ENCODE measurements at places on chromosomes 5 and 9.

DNA sequence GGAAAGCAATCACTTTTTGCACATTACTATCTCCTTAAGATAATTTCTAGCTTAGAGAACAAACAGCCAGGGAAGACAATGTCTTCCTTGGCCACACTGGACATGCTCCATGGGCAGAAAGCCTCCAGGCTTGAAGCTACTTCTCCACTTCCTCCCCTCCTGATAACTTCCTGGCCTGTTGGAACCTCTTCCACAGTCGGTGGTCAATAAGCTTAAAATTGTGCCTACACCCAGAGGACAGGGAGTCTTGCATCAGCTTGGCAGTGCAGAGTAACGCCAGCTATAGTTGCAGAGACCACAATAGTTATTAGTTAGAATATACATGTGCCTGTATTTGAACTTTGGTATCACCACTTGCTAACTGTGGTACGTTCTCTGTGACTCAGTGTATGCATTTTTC, 58.1 kb upstream of the ABCA1 start:
- DNase-seq: no peak

DNA sequence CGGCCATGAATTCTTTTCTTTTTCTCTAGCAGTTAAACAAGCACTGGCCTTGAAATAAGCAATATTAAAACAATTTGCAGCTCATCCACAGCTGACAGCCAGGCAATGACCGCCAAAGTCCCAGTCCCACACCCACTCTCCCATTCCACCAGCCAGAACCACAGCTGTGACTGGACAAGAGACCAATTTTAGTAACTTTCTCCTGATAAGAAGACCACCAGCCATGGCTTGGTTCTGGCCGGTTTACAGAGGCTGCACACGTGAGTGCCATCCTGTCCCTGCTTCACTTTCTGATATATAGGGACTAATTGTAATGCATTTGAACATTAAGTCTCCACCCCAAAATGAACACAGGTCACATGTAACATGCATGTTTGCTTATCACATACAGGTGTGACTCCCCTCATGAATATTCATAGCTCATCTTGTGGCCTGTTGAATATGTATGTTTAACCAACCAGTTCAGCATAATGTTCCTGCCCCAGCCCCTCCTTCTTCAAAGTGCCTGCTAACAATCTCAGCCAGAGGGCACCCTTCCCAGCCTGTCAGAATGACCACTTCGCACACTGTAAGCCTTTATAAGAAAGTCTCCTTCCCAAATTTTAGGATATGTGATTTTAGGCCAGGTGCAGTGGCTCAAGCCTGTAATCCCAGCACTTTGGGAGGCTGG, 23.9 kb upstream of the FANCC start:
- no peak for DNase-seq

DNA sequence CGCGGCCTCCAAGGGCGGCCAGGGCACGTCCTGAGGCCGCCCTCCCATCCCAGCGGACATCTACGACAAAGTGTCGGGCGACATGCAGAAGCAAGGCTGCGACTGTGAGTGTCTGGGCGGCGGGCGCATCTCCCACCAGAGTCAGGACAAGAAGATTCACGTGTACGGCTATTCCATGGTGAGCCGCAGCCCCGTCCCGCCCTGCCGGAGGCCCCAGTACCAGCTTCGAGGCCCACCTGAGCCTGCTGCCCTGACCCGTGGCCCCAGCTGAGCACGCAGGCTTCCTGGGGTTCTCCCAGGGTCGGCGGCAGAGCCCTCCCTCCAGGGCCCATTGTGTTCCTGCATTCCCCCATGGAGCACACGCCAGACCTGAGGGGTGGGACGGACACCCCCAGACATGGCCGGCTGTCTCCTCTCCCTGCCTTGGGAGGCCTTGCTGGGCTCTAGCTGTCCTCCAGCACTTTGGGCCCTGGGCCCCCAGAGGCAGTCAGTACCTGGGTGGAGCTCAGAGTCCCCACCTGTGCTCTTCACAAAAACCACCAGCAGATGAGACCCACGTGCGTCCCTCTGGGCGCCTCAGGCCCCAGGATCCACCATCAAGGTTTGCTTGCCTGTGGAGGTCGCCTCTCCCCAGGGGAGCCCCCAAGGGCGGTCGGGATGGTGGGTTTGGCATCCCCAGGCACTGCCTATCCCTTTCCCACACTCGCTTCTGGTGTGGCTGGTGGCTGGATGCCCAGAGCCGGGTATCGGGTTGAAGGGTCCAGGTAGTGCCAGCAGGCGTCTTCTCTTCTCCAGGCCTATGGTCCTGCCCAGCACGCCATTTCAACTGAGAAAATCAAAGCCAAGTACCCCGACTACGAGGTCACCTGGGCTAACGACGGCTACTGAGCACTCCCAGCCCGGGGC, 1.0 kb downstream of the PHPT1 start:
- no peak for DNase-seq

GRCh38 chr5:140345919-140346347, 470 bp downstream of the HBEGF start:
- DNase-seq: no peak

GRCh38 chr5:147751156-147751830, 31.2 kb downstream of the JAKMIP2 start:
- no peak for DNase-seq

- no peak for DNase-seq
These were observed 13.9 kb upstream of the RARS1 start for GRCh38 chr5:168472329-168472728.

DNA sequence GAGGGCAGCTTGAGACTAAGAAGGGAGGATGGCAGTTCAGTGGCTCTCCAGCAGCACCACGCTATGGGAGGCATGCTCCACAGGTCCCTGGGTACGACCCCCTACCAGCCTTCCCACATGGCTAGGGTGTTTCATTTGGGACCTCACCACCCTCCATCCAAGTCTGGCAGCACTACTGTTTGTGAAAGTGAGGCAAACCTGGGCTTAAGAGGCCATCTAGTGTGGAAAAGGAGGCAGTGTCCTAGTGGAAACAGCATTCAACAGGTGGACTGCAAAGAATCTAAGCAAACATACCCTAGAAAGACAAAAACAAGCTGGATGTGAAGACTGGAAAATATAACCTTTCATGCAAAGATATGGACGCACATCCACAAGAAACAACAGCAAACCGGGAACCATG, 4.8 kb upstream of the C5orf47 start:
- DNase-seq: no peak

DNA sequence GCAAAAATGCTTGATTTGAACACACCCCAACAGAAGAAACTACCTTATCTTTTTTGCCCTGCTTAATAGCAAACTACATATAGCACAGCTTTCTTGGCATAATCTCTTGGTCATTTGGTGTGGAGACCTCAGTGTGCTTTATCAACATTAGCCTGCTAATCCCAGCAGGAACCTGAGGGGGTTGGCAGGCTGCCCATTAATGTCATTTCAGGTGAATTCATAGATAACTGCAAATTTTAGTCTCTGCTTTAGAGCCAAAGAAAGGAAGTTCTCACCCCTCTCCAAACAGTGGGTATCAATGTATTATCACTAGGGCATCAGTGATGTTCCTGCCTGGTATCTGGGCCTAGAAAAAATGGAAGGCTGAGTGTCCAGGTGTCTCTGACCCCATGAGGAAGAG, 489.0 kb downstream of the NTRK2 start:
- DNase-seq: no peak

DNA sequence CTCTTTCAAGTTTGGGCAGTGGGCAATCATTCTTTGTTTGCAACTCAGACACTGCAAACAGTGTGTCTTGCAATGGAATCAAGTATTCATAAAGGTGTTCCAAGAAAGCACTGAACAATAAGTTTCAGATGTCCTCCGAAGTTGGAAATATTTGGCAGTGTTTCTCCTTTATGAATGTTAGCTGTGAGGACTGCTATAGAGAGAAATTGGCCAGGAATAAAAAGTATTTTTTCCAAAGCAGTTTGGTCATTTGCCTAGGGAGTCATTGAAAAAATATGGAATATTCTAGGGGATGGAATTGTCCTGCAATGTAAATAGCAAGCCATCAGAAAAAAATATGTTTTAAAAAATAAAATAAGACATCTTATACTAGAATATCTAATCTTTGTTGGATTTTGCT, 688.6 kb upstream of the SEMA6A start:
- DNase-seq: no peak

- DNase-seq: no peak
These were observed 180.0 kb downstream of the FGF18 start for GRCh38 chr5:171599411-171599810.

GRCh38 chr9:137084526-137084925, 2.3 kb upstream of the MAN1B1 start:
- DNase-seq: no peak

GRCh38 chr5:72599519-72600370, 92.5 kb upstream of the ZNF366 start:
- no peak for DNase-seq

- DNase-seq: no peak
These were observed 278.7 kb downstream of the HCN1 start for GRCh38 chr5:45417285-45417998.

DNA sequence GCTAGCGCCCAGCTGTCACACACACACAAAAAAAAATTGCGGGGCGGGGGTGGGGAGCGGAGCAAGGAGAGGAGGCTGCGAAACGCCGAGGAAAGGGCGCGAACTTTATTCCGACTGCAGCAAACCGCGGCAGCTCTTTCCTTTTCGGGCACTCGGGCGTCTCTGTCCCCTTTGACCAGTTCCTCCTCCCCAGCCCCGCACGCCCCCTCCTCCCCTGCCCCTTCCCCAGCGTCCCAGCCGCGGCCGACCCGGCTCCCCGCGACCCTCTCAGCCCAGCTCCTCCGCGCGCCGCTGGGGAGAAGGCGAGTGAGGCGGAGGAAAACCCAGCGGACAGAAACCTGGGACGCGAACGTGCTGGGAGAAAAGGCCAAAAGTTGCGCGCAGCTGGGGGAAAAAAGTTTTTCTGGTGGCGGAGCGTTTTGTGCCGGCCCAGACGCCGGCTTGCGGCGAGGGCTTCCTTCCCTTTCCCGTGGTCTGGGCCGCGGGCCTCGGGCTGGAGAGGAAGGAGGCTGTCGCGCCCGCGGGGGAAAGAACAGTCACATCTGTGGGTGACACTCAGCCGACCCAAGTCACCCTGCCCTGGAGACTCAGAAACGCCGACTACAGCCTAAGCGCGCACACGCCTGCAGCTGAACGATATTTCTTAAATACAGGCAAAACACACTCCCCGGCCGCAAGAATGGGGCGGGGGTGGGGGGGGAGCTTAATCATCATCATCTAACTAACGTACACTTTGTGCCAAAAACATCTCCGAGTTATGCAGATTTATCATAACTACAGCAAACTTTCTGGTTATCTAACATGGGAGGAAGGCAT, 1.1 kb upstream of the BNC2 start:
- DNase-seq: no peak

GRCh38 chr5:162096448-162096847, 28.9 kb downstream of the GABRG2 start:
- DNase-seq: no peak

DNA sequence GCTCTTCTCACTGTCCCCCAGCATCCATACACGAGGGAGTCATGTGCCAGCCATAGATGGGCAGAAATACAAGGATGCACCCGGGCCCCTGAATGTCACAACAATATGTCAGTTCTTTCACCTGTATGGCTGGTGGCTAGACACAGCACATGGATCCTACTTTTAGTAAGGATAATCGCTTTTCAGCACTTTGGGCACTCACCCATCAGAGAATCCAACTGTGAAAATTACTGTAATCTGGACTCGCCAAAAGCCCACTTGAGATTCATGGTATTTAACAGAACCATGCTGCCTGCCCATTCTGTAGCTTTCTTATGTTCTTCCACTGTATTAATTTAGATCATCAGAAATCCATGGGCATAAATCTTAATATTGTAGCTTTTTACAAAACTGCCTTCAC, 124.8 kb downstream of the FRMD3 start:
- DNase-seq: no peak

DNA sequence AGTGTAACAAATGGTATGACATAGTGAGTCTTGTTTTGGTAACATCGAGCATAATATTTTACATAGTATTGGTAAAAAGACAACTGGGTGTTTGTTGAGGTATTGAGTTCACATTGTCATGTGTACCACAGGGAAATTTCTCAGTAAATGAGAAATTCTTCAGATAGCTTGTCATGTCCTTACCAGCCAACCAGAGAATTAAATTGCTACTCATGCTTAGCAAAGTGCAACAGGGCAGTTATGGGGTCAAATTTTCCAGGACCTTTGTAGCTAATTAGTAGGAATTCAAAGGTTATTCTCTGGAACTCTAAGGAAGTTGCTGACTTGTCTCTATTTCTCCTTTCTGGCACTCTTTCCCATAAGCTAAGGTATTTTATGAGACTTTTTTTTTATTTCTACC, 595.7 kb downstream of the EFNA5 start:
- no peak for DNase-seq

- DNase-seq: no peak
These were observed 164.9 kb downstream of the KCTD16 start for GRCh38 chr5:144335561-144335960.

GRCh38 chr9:94870793-94871558, 144.5 kb downstream of the AOPEP start:
- no peak for DNase-seq

- no peak for DNase-seq
These were observed 27.4 kb upstream of the TXN start for GRCh38 chr9:110283751-110284150.

GRCh38 chr5:150438873-150439546, 10.5 kb downstream of the RPS14 start:
- DNase-seq: no peak

DNA sequence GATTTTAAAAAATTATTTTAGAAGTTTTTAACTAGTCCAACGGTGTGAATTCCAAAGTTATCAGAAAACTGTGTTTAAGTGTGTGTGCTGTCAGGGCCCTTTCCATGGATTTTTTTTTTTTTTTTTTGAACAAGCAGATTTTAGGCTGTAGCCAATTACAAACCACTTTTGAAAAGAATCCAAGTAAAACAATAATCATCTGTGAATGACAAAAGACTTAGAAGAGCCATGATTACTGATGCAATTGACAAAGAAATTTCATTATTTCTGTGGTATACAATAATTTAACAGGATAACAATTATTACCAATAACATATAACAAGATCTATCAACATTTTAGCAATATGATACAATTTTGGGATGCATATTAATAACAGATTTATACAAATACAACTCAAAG, 16.2 kb upstream of the PAIP1 start:
- no peak for DNase-seq

- no peak for DNase-seq
These were observed 106.2 kb downstream of the CEMIP2 start for GRCh38 chr9:71662082-71662481.

Data from activated CD4-positive, CD25-positive, alpha-beta regulatory T cell (primary cell).